ENCODE measurements at places on chromosomes 16 and 17.
A peak's percentile ranks its signal among the peaks of the same experiment; 100 is the strongest.

- DNase-seq = no peak
Measured at GRCh38 chr16:17275076-17276009, 195.4 kb downstream of the XYLT1 start.

GRCh38 chr16:56282451-56282850 lies 91.2 kb downstream of the GNAO1 start:
- no peak for DNase-seq

DNA sequence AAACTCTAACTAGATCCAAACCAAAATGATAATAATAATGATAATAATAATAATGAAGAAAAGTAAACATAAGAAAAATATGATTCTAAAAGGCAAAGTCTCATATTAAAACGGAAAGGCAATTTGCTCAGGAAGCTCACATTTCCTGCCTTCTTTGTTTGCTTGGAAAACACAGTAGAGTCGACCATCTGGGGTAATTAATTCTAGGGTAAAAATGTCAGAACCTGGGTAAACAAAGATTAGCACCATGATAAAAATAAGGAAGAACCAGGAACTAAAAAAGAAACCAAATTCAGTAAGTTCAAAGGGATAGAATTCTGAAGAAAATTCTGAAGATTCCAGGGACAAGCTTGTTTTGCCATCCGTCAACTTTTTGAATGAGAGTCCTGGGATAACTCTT lies 16.2 kb downstream of the KRABD2 start:
- no peak for DNase-seq

DNA sequence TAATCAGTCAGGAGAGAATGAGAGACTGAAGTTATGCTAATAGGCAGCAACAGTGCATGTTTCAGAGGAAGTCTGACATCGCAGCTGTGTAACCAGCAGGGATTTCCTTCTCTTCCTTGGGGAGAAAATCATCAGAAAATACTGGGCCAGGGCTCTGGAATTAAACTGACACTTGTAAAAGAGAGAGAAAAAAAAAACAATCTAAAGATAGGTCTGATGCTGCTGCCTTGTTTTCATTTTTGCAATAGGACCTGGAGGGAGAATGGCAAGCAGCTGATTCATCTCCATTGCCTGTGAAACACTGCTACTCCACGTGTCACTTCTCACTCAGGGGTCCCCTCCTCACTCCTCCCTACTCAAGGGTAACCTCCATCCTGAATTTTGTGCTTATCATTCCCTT lies 17.7 kb upstream of the CORO6 start:
- no peak for DNase-seq

DNA sequence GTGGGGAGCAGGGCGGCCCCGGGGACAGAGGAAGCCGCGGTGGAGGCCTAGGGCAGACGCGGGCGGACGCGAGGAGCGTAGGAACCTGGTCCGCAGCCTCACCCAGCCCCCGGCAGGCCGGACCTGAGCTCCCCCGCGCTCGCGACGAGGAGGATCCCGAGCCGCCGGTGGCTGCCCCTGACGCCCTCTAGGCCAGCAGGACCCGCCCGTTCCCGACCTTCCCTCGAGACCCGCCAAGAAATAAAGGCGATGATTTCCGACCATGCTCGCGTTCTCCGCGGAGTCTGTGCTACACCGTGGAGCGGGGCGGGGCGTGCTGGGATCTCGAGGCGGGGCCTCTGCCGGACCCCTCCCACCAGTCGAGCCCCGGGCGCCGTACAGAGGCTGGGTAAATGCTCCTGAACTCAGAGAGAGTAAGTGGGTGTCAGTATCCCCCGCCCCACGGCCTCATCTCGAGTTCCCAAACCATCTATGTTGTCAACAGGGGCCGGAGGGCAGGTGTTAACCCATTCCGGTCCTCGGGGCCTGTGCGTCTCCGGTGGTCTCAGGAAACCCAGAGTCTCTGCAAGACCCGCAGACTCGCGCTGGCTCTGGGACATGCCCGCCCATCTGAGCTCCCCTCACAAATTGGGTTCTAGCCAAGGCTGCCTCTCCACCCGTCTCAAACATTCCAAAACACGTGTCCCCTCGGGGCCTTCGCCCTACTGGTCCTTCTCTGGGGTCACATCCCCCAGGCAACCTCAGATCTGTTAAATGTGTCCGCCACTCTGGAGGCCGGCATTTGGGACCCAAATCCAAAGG lies 13.7 kb downstream of the SYCE1L start:
- peak; percentile 68 for DNase-seq

GRCh38 chr16:56108056-56108471 lies 83.2 kb upstream of the GNAO1 start:
- DNase-seq = peak; percentile 59

- no peak for DNase-seq
Measured at GRCh38 chr17:33500151-33500550, 207.1 kb upstream of the ASIC2 start.

Data from NCI-H2171 (cell line).